ENCODE measurements at places on chromosomes 7 and 10.

DNA sequence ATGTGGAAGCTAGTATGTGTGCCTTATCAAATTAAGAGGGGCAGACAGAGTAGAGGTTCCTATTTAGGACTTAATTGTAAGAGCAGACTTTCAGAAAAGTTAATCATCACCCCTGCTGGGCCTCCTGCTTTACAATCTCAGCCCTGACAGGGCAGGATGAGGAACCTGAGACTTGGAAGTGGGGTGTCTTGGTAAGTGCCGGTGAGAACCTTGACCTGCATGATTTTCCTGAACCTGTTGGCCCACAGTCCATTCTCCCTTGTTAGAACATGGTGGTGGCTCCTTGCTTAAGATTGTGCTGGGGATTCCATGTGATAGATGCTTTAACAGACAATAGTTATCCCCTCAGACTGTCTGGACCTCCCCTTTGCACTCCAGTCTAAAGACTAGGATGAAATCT is 141.7 kb upstream of the TMEM72 start:
- no peak for DNase-seq

GRCh38 chr10:29749150-29749549 is 114.4 kb upstream of the SVIL start:
- no peak for DNase-seq

GRCh38 chr7:33677556-33677955 is 227.8 kb upstream of the BMPER start:
- DNase-seq, result no peak

GRCh38 chr7:87933605-87933952 is 472 bp upstream of the ADAM22 start:
- DNase-seq, result no peak

- no peak for DNase-seq
Observed at GRCh38 chr7:31204071-31204470, 136.5 kb downstream of the NEUROD6 start.

GRCh38 chr10:48835781-48836180 is 103.9 kb downstream of the LRRC18 start:
- DNase-seq, result no peak

DNA sequence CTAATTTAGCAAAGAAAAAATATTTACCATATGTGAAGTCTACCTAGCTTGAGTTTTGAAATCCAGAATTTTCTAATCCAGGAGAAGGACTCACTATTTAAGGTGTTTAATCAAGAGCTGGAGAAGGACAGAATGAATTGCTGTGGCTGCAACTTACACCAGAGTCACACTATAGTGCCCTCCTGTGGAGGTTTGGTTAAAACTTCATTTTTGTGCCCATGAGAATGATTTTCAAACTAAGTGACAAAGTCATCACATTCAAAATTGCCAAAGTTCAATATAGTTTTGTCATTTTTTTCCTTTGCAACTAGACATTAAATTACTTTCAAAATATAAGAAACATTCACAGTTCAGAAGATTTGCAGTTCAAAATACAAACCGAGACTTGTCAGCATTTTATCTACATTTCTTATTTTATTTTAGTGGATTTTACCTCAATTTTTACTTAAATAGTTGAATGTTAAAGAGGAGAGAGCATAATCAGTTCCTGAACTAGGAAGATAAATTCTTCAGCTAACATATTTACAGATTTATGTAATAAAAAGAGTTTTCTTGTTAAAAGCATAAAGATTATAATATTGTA is 70.7 kb downstream of the CABCOCO1 start:
- no peak for DNase-seq

- DNase-seq, result no peak
Observed at GRCh38 chr7:111290982-111291381, 200.1 kb downstream of the LRRN3 start.

DNA sequence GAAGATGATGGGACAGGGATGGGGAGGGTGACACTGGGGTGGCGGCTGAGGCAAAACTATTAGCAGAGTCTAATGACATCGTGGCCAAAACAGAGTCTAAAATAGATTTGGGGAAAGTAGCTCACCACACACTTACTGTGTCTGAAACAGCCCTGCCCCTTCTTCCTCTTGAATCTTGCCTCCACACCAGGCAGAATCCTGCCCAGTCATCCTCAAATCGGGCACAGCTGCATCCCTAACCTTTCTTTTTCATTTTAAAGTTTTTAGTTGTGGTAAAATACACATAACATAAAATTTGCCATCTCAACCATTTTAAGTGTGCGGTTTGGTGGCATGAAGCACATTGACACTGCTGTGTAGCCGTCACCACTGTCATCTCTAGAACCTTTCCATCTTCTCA is 90.0 kb downstream of the PRKAG2 start:
- no peak for DNase-seq

- DNase-seq, result no peak
Observed at GRCh38 chr10:5509236-5509635, 9.9 kb upstream of the CALML5 start.

- no peak for DNase-seq
Observed at GRCh38 chr10:114282526-114282925, 43.5 kb downstream of the VWA2 start.

DNA sequence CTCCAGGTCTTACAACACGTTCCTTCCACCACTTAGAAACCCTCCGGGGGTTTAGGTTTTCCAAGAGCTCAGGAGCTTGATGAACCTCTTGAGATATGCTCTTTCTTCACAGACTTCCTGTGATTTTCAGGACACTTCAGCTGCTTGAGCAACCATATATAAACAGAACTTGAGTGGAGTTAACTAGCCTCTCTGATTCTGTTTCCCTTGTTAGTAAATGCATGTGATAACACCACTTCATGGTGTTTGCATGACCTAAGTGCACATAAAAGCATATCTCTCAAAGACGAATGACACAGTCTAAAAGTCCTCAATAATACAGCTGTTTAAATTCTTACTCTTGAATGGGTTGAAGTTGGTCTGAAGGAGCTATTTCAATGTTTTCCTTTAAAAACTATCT is 9.9 kb downstream of the PRR15 start:
- DNase-seq, result no peak

- DNase-seq, result no peak
Observed at GRCh38 chr10:114103284-114103683, 59.6 kb downstream of the ADRB1 start.

DNA sequence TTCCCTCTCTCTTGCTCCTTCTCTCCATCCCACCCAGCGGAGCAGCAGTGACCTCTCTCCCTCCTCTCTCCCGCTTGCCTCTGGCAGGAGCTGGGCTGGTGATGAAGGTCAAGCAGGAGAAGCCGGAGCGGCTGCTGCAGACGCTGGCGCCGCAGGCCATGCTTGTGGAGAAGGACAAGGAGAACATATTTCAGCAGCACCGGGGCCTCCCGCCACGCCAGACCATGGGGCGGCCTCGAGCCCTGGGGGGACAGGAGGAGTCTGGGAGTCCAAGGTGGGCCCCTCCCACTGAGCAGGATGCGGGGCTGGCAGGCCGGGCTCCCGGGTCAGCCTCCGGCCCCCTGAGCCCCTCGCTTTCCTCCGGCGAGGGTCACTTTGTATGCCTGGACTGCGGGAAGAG is 17.3 kb downstream of the ZNF775 start:
- no peak for DNase-seq

Measured in stimulated activated naive B cell treated with anti-CD40 and anti-IgM and Interleukin-4, amounts not matched to agents 10 μg/mL and 1 μg/mL and 100 μg/mL, for 72 hours (primary cell).